Stimulated activated CD4-positive, alpha-beta T cell treated with anti-CD3 and anti-CD28 coated beads, Interleukin-4, amount 100 ng/mL, for 1 hour (primary cell): ENCODE measurements at places on chromosomes 2 and 18.

- DNase-seq: no peak
Observed at GRCh38 chr2:140256080-140256479, 1475.9 kb upstream of the NXPH2 start.

GRCh38 chr2:216344950-216345300, 27.4 kb downstream of the MARCHF4 start:
- no peak for DNase-seq

- no peak for DNase-seq
Observed at GRCh38 chr2:207097278-207097677, 68.5 kb downstream of the KLF7 start.

DNA sequence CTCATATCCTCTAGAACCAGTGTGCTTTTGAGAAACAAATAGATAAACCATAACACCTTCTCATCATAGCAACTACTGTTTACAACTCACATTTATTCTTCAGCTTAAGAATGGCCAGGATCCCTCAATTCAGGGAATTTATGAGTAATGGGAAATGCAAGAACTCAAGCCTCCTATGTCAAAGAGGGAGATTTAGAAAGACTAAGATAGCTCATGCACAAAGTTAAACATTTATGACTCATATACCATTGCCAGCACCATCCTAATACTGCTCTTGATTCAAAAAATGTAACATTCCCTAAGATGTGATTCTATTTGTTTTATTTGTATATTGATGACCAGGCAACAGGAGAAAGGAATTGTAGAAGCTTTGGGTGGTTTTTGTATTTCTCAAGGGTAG, 172.8 kb downstream of the CYP26B1 start:
- no peak for DNase-seq

- no peak for DNase-seq
Observed at GRCh38 chr2:165237056-165237455, 2.2 kb upstream of the SCN2A start.

GRCh38 chr18:37422116-37422515, 143.5 kb downstream of the CELF4 start:
- DNase-seq: no peak

DNA sequence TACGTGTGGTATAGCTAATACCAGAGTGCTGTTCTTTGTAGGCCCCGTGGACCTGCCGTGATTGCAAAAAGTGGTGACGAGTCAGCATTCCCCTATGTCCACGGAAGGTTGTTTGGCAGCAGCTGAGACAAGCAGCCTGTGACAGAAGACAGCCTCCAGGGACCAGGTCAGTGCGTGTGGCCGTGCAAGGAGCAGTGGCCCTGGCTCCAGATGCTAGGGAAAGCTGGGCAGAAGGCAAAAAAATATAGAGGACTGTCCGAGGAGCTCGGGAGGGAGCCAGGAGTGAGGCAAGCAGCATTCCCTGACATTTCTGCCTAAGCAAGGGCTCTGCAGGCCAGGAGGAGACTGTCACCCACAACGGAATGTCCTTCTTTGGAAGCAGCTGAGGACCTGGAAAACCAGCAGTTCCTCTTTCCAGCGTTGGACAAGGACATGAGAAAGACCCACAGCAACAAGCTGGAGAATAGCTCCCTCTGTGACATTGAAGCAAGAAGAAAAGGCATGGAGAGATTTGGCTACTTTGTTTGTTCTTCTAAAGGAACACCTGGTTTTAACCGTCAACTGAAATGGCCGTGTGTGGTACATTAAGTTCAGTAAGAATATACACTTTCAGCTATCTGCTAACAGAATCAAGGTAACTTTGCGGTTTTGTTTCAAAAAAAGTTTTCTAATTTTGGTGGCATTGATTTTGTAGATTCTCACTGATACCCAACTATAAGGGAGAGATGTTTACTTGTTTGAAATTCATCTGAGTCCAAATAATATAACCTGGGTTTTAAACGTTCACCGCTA, 58.3 kb downstream of the NPAS2 start:
- no peak for DNase-seq

GRCh38 chr2:68237976-68238580, 14.3 kb downstream of the PPP3R1 start:
- DNase-seq: no peak

DNA sequence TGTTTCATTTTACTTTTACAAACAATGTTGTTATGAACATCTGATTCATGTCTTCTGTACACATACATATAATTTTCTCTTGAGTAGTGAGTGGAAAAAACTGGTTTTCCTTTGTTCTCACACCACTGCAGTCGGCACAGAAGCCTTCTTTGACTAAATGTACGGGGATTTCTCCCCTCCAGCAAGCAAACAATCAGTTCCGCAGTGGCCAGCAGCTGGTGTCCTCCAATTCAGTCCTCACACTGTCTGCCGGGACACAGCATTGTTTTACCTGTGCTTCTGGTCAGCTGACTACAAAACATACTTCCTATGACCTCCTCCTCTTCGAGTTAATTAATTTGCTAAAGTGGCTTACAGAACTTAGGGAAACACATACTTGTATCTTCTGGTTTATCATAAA, 202.8 kb downstream of the WDR7 start:
- no peak for DNase-seq

GRCh38 chr18:12283256-12283655, 24.8 kb upstream of the TUBB6 start:
- DNase-seq: no peak

GRCh38 chr2:61770298-61770697, 83.6 kb downstream of the FAM161A start:
- DNase-seq: no peak

DNA sequence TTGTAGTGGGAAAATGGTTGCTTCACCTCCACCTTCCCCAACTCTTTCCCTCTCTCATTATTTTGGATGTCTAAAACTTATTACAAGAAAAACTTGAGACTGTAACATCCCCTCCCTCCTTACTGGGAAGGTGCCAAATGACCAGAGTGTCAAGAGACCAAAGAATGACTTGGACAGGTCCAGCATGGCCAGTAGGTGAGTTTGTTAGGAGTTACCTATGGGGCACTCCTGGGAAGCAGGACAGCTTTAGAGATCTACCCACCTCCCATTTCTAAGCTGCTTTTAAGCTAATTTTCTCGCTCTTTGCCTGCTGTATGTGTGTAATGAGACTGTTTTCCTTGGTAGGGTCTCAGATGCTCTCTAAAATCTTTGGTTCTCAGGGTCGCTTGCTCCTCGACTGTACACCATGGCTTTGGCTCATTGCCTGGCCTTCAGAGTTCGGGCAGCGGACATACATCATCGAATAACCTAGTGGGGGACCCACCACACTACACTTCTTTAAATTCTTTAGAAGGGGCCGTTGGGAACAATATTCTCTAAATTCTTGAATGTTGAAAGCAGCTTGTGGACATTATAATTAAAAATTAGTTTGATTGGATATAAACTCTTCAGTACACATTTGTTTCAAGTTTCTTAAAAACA, 45.2 kb downstream of the SLC30A6 start:
- DNase-seq: no peak

- no peak for DNase-seq
Observed at GRCh38 chr2:154381931-154382794, 316.3 kb upstream of the KCNJ3 start.

DNA sequence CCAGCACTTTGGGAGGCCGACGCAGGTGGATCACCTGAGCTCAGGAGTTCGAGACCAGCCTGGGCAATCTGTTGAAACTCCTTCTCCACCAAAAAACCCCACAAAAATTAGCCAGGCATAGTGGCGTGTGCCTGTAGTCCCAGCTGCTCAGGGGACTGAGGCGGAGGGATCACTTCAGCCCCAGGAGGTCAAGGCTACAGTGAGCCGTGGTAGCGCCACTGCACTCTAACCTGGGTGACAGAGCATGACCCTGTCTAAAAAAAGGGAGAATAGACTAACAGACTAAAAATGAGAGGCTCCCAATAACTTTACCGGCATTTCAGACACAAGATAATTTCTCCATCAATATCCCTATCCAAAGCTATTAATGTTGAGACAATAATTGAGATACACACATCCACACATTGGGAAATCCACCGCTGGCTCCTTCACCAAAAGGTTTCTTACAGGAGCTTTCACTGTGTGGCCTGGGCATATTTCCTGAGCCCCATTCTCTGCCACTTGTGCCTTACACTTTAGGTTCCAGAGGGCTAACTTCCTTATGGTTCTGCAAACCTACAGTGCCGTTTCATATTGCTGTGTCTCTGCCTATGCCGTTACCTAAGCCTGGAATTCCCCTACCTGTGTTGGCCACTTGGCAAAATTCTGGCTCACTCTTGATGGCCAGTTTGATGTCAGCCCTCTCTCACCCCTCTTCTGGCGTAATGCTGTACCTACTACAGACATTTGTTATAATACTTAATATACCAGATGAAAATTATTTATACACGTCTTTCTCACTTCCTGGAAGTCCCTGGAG, 115.8 kb upstream of the ZFP36L2 start:
- no peak for DNase-seq

DNA sequence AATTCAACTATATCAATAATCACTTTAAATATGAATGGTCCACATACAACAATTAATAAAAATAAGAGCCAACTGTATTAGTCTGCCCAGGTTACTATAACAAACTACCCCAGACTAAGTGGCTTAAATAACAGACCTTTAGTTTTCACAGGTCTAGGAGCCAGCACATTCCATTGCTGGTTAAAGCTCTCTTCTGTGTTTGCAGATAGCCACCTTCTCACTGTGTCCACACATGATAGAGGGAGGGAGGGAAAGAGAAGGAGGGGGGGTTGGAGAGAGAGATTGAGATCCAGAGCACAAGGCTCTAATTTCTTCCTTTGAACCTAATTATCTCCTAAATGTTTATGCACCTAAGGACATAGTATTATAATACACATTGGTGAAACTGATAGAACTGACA, 267.8 kb upstream of the NXPH2 start:
- DNase-seq: no peak

DNA sequence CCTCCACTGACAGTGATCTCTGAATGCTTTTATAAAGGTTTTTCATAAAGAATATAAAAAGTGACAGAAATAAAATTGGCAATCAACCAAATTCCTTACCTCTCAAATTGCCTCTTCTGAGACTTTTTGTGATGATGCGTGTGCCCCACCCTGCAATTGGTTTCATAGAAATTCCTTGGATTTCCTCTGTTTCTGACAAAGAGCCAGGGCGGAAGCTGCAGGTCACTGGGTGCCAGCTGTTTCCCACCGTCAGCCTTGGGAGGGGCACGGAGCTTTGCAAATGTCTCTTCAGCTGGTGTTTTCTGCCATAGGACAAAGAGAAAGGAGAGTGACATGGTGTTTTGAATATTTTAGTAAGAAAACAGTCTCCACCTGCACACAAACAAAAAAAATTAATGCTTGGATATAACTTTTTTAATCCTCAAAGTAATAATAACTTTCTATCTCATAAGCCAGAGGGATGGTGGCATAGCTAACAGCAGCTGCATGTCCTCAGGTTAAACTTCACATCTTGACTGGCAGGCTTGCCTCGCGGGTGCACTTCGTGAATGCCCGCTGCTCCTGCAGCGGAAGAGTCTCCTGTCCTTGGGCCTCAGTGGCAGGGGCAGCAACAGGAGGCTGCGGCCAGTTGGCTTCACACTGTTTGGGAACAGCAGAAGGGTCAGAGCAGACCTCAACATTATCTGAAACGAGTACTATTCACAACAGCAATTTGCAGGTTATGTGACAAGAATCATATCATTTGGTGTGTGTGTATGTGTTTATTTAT, 24.7 kb downstream of the AGAP1 start:
- DNase-seq: no peak

DNA sequence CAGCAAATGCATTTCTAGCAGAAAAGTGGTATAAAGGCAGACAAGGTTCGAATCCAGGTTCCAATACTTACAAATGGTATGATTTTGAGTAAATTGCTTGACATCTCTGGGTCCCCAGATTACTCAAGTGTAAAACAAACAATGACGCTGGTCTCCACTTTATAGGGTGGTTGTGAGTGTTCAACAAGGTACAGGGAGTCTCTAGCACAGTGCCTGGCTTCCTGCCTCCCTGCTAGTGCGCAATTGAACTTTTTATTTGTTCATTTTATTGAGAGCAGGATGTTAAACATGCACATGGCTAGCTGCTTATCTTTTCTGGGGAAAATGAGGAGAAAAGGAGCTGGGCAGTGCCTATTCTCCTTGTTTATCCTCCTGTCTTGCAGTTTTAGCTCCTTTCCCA, 74.9 kb upstream of the MYL1 start:
- no peak for DNase-seq

- no peak for DNase-seq
Observed at GRCh38 chr2:181672255-181673008, 7.9 kb downstream of the NEUROD1 start.

- DNase-seq: no peak
Observed at GRCh38 chr2:160266037-160266551, 66.0 kb upstream of the ITGB6 start.

DNA sequence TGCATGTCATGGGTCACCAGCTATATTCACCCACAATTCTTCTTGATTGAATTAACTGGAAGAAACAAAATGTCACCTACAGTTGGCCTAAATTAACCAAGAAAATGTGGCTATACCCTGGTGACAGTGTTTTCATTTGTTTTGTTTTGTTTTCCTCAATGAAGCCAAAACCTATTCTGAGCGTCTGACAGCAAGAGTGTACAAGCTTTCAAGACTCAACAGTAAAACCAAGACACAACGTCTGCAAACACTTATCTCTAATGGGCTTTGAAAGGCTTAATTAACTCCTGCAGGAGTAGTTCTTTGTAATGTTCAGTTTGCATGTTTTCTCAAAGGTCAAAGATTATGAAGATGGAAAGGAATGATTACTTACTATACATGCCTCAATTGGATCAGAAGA, 827.6 kb upstream of the KLHL29 start:
- DNase-seq: no peak

- no peak for DNase-seq
Observed at GRCh38 chr18:67381608-67382150, 134.8 kb downstream of the DSEL start.

- DNase-seq: no peak
Observed at GRCh38 chr2:6423157-6423556, 442.6 kb downstream of the CMPK2 start.

- no peak for DNase-seq
Observed at GRCh38 chr2:191365089-191365488, 119.9 kb downstream of the MYO1B start.

GRCh38 chr2:174673440-174673839, 75.8 kb upstream of the WIPF1 start:
- no peak for DNase-seq

DNA sequence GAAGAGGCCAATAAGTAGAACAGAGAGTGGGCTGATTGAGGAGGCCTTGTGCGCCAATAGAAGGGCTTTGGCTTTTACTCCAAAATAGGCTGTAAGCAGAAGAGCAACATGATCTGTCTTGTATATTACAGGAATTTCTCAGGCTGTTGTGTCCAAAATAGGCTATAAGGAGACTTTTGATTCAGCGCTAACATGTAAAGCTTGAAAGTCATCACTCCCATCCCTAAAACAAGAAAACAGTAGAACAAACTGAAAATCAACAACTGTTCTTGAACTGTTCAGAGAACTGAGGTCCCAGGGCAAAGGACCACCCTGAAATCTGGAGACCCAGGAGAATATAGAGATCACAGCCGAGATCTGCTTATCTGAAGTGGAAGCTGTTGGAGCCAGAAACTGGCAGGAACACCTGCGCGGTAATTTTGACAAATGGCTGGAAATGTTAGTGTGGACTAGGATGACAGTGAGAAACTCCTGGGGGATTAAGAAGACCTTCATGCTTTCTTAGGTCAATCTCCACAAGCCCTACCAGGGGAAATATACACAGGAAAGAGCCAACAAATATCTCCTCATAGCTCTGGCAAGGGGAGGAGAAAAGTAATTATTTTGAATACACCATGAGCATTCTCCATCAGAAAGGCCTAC, 258.6 kb downstream of the RBM43 start:
- no peak for DNase-seq

GRCh38 chr2:205161156-205161839, 521.0 kb upstream of the NRP2 start:
- DNase-seq: no peak

- no peak for DNase-seq
Observed at GRCh38 chr2:231667496-231667895, 40.8 kb upstream of the PTMA start.
